Activated T-helper 1 cell treated with Interleukin-2 at 50 U/mL for 16 hours (primary cell): ENCODE measurements at places on chromosomes 3 and 15.

GRCh38 chr3:11240496-11240895, 31.7 kb upstream of the ATG7 start:
- DNase-seq: no peak

DNA sequence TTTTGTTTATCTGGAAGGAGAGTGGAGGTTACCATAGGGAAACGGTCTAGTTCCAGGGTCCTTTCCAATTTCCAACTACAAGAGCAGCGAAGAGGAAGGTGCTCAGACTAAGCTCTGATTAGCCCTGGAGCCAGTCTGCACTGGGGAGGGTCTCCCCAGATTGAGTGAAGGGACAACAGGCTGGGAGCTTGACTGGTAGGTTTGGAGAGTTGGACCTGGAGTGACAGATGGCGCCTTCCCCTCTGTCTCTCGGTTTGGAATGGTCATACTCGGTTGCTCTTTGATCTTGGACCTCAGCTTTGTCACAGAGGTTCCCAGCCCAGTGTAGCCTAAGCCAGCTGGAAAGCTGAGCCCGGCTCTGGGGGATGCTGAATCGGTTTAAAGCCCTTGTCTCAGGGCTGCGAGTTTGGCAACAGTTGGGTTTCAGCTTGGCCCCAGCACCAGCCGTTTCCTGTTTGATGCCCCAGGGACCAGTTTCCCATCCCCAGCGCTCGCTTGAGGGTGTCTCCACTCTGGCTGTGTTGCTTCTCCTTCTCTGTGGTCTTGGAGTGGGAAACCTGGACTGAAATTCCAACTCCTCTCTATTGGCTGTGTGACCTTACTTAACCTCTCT, 53.1 kb upstream of the ULK4 start:
- no peak for DNase-seq

DNA sequence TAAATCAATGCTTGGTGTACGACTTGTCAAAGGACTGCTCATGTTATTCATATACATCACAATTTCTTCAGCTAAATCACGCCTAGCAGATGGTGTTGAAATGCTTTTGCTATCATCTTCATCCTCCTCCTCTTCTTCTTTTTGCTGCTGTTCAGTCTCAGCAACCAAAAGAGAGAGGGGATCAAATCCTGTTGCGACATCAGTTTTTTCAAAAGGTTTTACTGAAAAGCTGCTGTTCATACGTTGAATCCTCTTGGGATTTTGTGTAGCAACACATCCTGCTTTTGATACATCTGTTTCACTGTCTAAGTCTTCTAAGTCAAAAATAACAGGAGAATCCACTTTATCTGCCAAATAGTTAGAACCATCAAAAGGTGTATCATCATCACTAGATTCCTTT, 69.0 kb downstream of the SLC24A1 start:
- DNase-seq: no peak

DNA sequence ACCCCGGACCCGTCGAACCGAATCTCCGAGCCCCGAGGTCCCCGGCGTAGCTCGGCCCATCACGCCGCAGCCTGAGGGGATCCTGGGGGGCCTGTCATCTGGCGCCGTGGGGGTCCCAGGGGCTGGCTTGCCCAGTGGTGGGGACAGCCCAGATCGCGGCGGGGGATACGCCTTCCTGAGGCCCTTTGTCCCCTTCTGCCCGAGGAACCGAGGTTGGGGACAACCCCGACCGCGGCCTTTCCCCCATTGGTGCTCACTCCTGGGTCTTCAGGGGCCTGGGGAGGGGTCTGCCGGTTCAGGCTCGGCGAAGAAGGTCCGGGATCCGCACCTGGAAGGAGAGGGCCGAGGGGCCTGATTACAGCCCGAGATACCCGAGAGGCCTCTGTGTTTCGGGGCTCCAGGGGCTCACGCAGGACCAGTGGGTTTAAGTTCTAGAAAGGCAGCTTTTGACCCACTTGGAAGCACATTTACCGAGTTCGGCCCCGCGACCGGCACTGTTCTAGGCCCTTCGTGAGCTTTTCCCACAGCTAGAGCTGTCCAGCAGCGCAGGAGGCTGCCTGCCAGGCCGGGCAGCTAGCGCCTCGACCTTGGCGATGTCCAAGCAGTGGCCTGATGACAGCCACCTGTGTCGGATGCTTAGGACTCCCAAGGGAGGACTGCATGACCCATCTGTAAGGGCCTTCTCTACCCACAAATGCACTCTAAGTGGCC, 504 bp downstream of the ABHD2 start:
- DNase-seq: no peak

DNA sequence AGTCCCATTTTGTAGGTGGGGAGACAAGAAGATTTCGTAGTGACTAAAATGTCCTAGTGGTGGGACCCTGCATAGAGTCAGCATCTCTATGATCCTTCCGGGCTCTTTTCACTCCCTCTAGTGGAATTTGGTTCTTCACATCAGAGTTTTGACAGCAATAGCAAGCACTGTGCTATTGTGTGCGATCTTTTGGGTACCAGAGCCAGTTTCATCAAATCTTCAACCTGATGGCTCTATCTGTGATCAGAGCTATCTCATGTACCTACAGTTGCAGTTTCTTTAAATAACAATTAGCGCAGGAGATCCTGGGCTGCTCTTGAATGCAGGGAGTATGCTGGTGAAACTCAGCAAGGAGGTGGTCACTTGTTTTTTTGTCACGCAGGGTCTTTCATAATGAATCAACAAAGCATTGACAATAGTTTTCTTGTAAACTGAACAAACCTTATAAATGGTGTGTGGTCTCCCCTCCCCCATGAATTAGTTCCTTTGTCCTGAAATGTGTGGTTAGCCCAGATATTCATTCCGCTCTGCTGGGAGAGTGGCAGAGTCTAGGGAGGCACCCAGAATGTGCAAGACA, 257.2 kb upstream of the SOX2 start:
- no peak for DNase-seq

DNA sequence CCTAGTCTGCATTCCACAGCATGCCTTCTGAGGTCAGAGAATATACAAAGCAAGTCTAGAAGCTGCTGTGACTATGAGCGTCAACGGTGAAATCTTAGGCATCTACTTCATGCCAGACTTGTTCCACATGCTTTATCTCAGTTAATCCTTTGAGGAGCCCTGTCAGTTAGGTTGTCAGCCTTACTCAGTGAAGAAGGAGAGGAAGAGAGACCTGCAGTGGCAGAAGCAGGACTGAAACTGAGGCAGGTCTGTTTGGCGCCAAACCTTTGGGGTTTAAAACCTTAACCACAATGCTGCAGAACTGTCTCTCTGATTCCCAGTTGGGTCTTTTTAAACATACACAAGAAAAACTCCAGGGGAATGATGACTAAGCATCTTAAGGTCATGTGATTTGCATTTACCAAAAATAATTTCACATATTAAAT, 139.0 kb upstream of the LIPC start:
- DNase-seq: no peak

GRCh38 chr3:195900436-195901355, 7.7 kb downstream of the TNK2 start:
- peak; percentile 31 for DNase-seq

GRCh38 chr3:138944929-138945708, 1.8 kb downstream of the FOXL2 start:
- no peak for DNase-seq

DNA sequence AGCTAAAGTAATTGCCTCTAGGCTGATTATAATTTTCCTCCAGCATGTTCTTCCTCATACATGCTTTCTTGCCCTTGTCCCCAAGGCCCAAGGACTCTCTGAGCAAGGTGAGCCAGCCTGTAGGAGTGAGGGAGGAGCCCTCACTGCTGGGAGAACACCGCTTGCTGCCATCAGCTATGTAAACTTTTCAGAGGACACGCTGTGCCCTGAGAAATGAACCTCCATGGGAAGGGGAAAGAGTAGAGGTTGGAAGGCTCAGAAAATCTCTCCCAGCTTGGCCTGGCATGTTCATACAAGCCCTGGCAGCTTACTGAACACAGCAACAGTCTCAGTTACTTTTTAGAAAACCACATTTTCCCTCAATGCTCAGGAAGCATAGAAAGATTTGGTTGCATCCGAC, 103.0 kb upstream of the SLC24A5 start:
- no peak for DNase-seq

- DNase-seq: no peak
These were observed 176.6 kb downstream of the KLHL25 start for GRCh38 chr15:85618228-85618505.

- no peak for DNase-seq
These were observed 8.4 kb downstream of the PGPEP1L start for GRCh38 chr15:98999233-98999632.

GRCh38 chr3:142976621-142977398, 13.3 kb upstream of the PAQR9 start:
- DNase-seq: no peak

GRCh38 chr15:89141885-89142284, 53.6 kb downstream of the ABHD2 start:
- DNase-seq: no peak

DNA sequence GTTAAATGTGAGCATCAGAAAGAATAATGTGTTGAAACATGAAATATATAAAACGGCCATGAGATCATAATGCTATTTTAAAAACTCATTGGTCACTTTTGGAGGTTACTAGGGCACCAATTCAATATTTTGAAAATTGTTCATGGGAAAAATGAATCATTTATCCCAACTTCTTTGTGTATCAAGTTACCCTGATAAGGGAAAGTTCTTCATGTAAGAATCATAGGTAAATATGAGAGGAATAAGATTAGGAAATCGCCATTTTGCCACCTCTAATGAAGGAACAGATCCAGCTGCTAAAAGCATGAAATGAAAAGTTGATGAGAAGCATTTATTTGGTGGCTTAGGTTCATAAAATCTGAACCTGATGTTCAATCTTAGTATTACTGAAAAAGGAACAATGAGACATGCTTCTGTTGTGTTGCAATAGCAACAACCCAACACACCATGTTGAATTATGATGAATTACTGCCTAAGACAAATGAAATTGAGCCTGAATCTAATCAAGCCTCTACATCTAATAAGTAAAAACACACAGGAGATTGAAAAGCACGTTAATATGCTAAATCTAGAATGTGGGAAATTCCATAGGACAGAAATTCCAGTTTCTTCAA, 32.5 kb downstream of the ABHD5 start:
- DNase-seq: no peak

DNA sequence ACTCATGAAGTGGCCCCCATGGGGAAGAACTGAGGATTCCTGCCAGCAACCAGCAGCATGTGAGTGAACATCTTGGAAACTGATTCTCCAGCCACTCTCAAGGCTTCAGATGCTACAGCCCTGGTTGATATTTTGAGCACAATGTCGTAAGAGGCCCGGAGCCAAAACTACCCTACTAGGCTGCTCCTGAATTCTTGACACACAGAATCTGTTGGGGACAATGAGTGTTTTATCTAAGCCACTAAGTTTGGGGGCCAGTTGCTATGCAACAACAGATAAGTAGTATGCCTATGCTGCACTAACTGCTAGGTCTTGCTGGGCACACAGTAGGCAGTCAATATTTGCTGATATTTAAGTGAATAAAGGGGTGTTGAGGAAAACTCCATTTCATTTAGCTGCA, 89.9 kb upstream of the CHL1 start:
- DNase-seq: no peak

- no peak for DNase-seq
These were observed 245.1 kb upstream of the LRTM1 start for GRCh38 chr3:55172913-55173312.

GRCh38 chr3:36196058-36196457, 184.2 kb upstream of the STAC start:
- DNase-seq: no peak

GRCh38 chr15:88835119-88835518, 31.9 kb downstream of the ACAN start:
- no peak for DNase-seq

- DNase-seq: no peak
These were observed 2.9 kb downstream of the SOX14 start for GRCh38 chr3:137766876-137767537.

DNA sequence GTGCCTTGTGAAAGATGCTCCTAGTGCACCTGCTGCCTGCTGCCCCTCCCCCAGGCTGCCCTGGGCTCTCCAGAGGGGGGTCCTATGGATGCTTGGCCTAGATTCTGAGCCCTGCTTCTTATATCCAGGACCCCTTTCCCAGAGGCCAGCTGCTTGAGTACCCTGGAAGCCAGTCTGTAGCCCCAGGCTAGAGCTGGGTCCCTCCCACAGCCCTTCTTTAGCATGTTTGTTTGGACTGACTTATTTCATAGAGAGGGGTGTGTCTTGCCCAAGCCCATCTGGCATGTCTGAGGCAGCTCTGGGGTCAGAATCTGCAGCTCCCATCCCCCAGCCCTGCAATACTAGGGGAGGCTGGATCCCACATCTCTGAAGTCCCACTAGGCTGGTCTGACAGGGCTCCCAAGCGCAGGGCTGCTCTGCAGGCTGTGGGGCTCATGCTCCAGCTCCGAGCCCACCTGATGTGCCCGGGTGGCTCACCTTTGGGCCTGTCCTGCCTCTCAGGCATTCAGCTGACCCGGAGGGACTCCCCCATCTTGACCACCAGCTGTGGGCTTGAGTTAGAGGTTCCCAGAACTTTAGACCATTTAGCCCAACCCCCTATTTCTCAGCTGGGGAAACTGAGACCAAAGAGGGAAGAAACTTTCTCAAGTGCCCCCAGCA, 3.1 kb downstream of the CHRNB4 start:
- no peak for DNase-seq

DNA sequence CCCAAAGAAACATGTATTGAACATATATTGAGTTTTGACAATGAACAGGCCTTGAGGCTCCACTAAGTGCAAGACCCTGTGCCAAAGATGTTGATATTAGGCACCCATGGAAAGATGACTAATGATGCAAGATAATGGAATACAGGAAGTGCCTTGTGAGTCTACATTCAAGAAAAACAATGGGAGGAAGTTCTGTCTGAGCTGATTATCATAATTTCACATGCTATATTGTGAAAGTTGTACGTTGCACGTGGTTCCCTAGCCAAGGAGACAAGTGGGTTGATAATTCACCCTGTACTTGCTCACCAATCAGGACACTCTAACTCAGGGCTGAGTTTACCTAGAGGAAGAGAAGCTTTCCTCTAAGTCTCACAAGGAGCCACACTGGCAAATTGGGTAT, 186.9 kb upstream of the STAC start:
- DNase-seq: no peak

- no peak for DNase-seq
These were observed 12.8 kb downstream of the PAK6 start for GRCh38 chr15:40251486-40252140.

- DNase-seq: no peak
These were observed 5.2 kb upstream of the TCF12 start for GRCh38 chr15:56913241-56913640.

DNA sequence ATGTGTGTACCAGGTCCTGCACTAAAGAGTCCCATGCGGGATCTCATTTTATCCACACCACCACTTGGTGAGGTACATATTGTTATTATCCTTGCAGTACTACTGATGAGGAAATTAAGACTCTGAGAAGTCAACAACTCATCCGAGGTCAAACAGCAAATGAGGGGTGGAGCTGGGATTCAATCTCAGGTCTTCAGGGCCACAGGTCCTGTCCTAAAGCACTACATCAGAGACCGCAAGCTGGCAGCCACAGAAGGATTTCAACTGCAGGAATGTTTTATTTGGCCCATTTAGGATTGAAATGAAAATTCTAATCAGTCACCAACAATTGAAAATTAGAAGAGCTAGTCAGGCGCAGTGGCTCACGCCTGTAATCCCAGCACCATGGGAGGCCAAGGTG, 131.4 kb downstream of the ADAMTS17 start:
- no peak for DNase-seq

- no peak for DNase-seq
These were observed 129.4 kb downstream of the VGLL4 start for GRCh38 chr3:11514191-11514821.

GRCh38 chr3:182644790-182645433, 148.4 kb upstream of the ATP11B start:
- DNase-seq: no peak

- DNase-seq: no peak
These were observed 68.8 kb downstream of the FSIP1 start for GRCh38 chr15:39713846-39714245.
